SW 1271 (cell line): ENCODE measurements at places on chromosomes 4 and X.
A peak's percentile ranks its signal among the peaks of the same experiment; 100 is the strongest.

- no peak for DNase-seq
Measured at GRCh38 chrX:153780678-153781427, at the start of gene SRPK3. Gene SRPK3, plus strand, starts transcription at chrX:153781041. Its CDS starts 46 bp downstream, at chrX:153781087.

DNA sequence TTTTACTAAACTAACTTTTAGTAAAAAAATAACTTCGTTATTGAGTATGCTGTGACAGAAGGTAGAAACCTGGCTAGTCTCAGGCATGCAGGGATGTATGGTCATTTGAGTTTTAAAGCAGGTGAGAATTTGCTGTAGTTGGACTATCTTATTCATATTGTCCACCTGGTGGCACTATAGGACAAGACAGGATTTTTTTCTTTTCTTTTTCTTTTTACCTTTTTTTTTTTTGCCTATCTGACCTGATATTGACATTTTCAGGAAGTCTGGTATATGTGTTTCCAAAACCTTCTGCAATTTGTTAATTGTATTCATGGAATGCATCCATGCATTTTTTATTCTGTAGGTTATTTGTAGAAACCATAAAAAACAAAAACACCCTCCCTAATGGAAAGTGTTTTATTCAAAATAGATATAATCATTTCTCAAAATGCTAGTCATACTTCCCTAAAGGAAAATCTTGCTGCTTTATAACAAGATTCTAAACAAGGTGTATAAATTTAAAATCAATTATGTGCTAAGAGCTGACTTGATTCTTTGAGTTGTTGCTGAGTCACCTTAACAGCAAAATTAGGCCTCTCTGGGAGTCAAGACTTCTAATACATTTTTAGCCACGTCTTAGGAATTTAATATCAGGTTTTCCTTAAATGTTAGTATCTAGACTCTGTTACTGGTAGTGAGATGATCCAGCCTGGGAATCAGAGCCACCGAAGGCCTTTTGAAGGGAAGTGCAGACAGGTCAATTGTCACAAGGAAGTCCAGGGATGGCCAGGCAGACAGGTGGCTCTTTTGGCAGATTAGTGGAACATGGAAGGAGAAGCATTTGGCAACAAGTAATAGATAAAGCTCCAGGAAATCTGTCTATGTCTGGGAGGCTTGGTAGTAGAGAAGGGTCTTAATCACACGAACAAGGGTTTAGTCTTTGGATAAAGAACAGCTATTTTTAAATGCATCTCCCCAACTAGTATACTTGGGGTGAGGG, 201.3 kb upstream of the GNPDA2 start:
- DNase-seq, result no peak

GRCh38 chr4:53040459-53040815, 178.3 kb downstream of the RASL11B start:
- no peak for DNase-seq

- no peak for DNase-seq
Measured at GRCh38 chrX:111652719-111653118, 28.3 kb upstream of the ALG13 start.

DNA sequence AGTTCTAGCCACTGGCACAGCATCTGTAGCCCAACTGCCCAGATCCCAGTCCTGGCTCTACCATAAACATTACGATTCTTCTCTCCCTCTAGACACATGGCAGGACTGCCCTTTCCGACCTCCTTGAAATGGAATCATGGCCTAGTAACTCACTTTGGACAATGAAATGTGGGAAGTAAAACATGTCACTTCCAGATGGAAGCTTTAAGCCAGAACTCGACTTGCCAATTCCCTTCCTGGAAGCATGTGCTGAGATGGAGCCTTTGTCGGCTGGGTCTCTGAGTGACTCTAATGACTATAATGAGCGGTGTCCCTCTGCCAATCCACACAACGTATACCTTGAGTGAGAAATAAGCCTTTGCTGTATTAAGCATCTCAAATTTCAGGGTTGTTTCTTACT, 34.7 kb downstream of the SH3RF1 start:
- no peak for DNase-seq

- no peak for DNase-seq
Measured at GRCh38 chrX:69024161-69024736, 141.0 kb downstream of the PJA1 start.

DNA sequence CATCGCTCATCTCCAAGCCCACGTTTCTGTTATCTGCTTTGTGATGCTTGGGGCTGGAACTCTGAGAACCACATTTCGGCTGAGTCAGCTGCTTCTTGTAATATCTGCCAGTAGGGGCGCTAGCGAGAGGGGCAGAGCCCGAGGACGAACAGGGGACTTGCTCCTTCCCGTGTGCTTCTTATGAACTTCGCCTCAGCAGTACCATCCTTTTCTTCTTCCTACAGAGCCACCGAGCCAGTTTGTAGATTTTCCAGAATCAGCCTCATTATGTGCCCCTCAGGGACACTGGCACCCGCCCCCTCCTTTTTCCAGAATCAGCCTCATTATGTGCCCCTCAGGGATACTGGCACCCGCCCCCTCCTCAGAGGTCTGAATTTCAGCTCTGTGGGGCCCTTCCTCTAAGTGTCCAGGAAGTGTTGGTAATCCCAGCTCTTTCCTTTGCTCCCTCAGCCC, 441.7 kb upstream of the RASGEF1B start:
- peak; percentile 22 for DNase-seq

DNA sequence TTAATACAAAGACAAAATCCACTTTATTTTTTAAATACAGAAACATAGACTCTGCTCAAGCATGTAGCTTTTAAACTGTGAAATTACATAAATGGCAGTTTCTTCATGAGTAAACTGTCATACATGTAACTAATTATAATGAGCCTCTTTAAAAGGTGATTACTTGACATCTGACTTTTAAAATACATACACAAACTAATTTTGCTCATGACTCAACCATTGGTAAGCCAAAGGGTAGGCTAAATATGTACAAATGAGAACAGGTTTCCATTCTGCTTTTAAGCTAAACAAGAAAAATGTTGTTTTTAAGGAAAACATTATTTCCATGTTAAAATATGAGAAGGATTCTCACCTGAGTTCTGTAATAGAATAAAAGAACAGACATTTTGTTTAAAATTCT, 27.9 kb downstream of the CAMK2D start:
- no peak for DNase-seq

DNA sequence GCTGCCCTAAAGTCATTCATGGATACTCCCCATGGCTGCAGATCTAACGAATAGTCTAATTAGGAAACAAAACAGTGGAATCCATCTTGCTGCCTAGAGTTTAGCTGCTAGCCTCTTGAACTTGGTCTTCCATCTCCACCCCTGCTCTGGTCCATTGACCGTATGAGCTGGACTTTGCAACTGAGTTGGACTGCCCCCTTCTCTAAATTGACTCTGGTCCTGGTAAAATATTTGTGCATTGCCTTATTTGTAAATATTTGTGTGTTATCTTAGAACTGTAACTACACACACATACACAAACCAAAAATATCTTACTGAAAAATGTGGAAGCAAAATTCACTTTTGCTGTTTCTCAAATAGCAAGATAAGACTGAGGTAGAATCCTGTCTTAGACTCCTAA, 181.3 kb downstream of the NWD2 start:
- DNase-seq, result no peak

GRCh38 chrX:107573016-107573415, 55.3 kb upstream of the PRPS1 start:
- DNase-seq, result no peak

DNA sequence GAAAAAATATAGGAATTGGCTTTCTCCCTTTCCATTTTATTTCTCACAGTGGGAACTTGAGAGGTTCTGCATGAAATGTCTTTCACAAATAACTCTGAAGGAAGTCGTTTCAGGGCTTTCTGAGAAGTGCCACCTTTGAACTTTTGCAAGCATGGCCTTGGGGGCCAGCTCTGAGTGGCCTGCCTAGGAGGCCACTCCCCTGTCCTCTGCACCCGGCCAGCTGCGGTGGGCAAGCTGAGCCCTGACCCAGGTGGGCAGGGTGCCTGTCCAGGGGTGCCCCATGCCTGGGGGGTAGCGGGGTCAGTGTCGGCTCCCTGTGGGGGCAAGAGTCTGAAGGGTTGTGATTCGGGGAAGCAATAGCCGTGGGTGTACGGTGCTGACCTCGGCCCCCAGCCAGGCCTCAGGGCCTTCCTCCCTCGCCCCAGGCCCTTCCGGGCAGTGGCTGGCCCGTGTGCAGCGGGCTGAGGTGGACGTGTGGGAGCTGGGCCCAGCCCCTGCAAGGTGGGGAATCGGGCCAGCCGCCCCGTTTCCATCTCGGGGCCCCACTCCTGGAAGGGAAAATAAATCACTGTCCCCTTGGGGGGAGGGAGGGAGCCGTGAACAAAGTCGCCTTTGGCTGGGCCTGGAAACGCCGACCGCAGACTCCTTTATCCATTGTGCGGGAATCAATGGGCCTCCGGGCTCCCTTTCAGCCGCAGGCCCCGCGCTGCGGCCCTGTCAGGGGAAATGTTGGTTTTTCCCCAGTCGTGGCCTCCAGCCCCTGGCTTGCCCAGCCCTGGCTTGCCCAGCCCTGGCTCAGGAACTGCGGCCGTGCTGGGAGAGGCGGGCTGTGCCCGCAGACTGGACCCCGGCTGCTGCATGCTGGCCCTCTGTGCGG, 3.1 kb downstream of the FGFRL1 start:
- no peak for DNase-seq

- DNase-seq, result no peak
Measured at GRCh38 chrX:69179380-69179911, 14.2 kb upstream of the PJA1 start.

DNA sequence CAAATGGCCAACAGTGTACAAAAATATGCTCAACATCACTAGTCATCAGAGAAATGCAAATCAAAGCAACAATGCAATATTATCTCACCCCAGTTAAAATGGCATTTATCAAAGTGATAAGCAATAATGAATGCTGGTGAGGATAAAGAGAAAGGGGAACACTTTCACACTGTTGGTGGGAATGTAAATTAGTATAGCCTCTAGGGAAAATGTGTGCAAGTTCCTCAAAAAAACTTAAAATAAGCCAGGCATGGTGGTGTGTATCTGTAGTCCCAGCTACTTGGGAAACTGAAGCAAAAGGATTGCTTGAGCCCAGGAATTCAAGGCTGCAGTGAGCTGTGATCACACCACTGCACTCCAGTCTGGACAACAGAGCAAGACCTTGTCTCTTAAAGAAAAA, 572.1 kb downstream of the NLGN4X start:
- DNase-seq, result no peak

DNA sequence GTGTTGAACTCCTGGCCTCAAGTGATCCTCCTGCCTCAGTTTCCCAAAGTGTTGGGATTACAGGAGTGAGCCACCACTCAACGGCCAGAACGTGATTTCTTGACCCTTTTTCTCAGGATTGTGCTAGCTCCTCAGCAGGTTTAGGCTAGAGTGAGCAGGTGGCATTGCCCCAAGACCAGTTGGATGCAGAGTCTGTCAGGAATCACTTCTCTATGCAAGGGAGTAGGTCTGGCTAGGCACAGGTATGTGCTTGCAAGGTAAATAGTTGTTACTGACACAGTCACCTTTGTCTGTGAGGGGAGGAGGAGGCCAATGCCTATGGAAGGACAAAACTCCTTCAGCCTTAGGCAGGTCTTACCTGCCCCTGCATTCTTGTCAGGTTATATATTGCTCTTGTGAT, 24.2 kb downstream of the SLC25A5 start:
- no peak for DNase-seq

DNA sequence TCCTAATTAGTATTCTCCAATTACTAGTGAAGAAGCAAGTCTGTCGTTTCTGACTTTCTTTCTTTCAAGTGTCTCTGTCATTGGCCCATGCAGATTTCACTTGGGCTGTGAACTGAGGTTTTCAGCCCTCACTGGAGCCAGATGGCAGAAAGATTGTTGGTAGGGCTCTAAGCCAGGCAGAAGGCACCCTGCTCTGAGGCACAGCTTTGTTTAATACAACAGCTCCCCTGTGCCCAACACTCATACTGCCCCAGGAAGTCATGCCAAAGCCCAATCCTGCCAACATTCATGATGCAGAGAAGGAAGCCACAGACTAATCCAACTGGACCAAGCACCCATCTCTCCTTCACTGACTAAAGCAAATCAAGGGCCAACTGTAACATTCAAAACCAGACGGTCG, 117.1 kb upstream of the FRG1 start:
- no peak for DNase-seq

- DNase-seq, result no peak
Measured at GRCh38 chr4:2182994-2183393, 58.9 kb downstream of the HAUS3 start.

- DNase-seq, result no peak
Measured at GRCh38 chr4:154471032-154471431, 20.6 kb downstream of the DCHS2 start.

- DNase-seq, result no peak
Measured at GRCh38 chr4:118997601-118998000, 108.9 kb downstream of the SYNPO2 start.

- no peak for DNase-seq
Measured at GRCh38 chrX:88735835-88736234, 11.2 kb upstream of the CPXCR1 start.

DNA sequence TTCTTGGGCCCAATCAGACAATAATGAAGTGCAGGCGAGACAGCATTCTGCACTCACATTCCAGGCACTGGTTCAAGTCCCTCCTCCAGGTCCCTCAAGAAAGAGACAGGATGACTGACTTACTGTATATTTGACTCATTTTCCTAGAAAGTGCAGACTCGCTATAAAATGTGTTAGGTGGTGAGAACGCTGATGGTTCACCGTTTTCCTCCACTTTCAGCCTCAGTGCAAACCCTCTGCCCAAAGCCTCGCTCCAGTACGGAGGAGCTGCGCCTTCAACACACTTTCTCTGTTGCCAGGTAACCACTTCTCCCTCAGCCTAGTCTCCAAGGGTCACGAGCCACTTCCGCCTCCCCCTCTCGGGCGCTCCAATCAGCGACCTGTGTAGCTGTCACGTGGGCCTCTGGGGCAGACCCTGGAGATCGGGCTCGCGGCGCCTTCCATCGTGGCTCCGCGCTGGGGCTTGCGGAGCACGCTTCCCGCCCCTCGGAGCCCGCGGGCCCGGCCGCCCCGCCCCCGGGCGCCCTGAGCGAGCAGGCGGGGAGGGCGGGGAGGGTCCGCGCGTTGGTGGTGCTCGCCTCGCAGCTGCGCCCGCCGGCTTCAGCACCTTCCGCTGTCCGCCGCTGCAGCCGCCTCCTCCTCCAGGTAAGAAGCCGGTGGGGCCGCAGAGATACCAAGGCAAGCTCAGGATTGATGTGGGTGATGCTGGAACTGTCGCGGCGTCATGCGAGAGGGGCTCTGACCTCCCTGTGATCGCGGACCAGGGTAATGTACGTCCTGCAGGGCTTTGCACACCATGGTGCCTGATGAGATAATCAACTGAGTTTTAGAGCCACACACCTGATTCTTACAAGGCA, at the start of gene WDR17:
Gene WDR17, plus strand, starts transcription at position 407 of the 857 bp plus-strand sequence. CDS start 45,740 bp downstream, outside the sequence.
- peak; percentile 81 for DNase-seq

DNA sequence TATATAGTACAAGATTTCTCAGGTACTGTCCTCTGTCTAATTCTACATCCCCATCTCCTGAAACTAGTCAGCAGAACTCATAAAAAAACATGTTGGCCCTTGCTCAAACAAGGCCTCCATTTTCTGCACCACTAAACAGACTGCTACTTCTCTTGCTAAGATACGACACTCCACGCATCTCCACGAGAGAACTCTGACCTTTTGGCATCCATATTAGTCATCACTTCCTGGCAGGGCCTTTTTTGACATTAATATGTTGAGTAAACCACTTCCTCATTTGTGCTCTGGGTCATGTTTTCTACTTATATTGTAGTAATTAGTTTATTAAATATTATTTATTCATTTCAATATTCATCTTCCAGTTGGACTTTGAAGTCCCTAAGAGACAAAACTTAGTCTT, 65.6 kb downstream of the DCAF8L1 start:
- no peak for DNase-seq
